ENCODE measurements at places on chromosomes 11 and 22. TPM values are rescaled to one million over a fixed set of nuclear protein-coding genes. Genes with fewer than 3 reads are reported as not detected.

The RASD2 gene
- total RNA-seq, result 0.11 TPM

The DEPDC7 gene
- 2.8 TPM for total RNA-seq

The CARD18 gene
- total RNA-seq, result not detected

The ZFTA gene
- total RNA-seq, result 6.2 TPM

The ABCC8 gene
- not detected for total RNA-seq

The MS4A6E gene
- not detected for total RNA-seq

The SCN3B gene
- not detected for total RNA-seq

The CASP12 gene
- total RNA-seq, result not detected

The ZFP91 gene
- 55.6 TPM for total RNA-seq

The RFPL2 gene
- 0.10 TPM for total RNA-seq

The EFEMP2 gene
- 3.7 TPM for total RNA-seq

The KRTAP5-7 gene
- total RNA-seq, result not detected

The CEP126 gene
- total RNA-seq, result 1.3 TPM

The CEND1 gene
- total RNA-seq, result 1.3 TPM

The CASP1 gene
- 26.5 TPM for total RNA-seq

The OR52N1 gene
- not detected for total RNA-seq

The TBX10 gene
- total RNA-seq, result not detected

The TRIM3 gene
- 6.6 TPM for total RNA-seq

The KCNJ11 gene
- total RNA-seq, result 0.63 TPM

The OR5B21 gene
- total RNA-seq, result 0.30 TPM

The CREB3L1 gene
- total RNA-seq, result not detected

The PITPNM1 gene
- 104 TPM for total RNA-seq

The SLC29A2 gene
- 13.0 TPM for total RNA-seq

The P2RY2 gene
- total RNA-seq, result not detected

The PGA5 gene
- not detected for total RNA-seq

The DDTL gene
- not detected for total RNA-seq

The LRRC56 gene
- 2.1 TPM for total RNA-seq

The LGALS12 gene
- total RNA-seq, result not detected

The ACTN3 gene
- 0.08 TPM for total RNA-seq

The VWCE gene
- total RNA-seq, result 12.5 TPM

The KBTBD3 gene
- total RNA-seq, result 7.2 TPM

The MN1 gene
- 0.10 TPM for total RNA-seq

The MFRP gene
- not detected for total RNA-seq

The SYT7 gene
- 0.15 TPM for total RNA-seq

The SCGB1A1 gene
- total RNA-seq, result not detected

The EPS8L2 gene
- total RNA-seq, result 12.6 TPM

The TTC36 gene
- total RNA-seq, result 0.38 TPM

The C11orf52 gene
- not detected for total RNA-seq

The CABP4 gene
- total RNA-seq, result 0.23 TPM

The NCF4 gene
- total RNA-seq, result 7.3 TPM

The WNT7B gene
- not detected for total RNA-seq

The APIP gene
- 39.8 TPM for total RNA-seq

The ZNF214 gene
- total RNA-seq, result not detected

The NEU3 gene
- total RNA-seq, result 15.6 TPM

Measured in activated CD8-positive, alpha-beta memory T cell treated with anti-CD3 and anti-CD28 coated beads for 36 hours (primary cell).